ENCODE measurements at places on chromosomes 16 and 17. TPM values are rescaled to one million over a fixed set of nuclear protein-coding genes. Genes with fewer than 3 reads are reported as not detected.
A peak's percentile ranks its signal among the peaks of the same experiment; 100 is the strongest.

DNA sequence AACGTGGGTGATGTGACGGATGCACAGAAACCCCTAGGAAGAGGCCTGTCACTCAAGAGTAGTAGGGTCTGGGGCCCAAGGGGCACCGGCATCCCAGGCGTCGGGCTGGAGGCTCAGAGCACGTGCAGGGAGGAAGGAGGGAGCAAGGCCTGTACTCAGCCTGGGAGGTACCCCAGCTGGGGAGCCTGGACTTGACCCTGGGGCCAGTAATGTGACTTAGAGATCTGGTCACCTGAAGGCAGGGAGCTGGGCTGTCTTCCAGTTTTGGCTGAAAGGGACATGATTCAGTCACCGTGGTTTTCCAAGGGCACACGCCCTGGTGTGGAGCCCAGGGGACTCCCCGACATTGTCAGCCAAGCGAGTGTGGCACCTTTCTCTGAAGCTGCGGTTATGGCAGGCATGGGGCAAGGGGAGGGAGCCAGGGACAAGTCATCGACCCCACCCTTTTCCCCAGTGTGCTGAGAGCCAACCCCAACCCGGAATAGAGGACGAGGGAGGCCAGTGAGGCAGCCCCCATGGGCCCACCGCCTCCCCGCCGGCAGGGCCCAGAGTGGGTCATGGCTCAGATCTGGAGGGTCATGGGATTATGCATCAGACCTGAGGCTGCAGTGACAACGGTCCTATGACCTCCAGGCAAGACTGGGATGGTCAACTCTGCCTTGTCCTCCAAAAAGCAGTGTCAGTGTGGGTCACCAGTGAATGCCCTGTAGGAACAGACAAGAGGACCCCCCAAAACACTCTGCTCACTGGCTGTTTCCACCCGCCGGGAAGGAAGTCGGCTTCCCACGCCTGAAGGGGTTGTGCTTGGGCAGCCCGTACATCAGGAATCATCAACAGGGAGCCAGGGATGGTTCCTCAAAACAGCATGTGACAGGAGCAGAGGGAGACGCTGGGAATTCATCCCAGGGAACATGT, 41.9 kb downstream of the MEAK7 start:
- no peak for DNase-seq

- DNase-seq = no peak
Observed at GRCh38 chr17:15926039-15926740, 18.7 kb upstream of the ADORA2B start.

DNA sequence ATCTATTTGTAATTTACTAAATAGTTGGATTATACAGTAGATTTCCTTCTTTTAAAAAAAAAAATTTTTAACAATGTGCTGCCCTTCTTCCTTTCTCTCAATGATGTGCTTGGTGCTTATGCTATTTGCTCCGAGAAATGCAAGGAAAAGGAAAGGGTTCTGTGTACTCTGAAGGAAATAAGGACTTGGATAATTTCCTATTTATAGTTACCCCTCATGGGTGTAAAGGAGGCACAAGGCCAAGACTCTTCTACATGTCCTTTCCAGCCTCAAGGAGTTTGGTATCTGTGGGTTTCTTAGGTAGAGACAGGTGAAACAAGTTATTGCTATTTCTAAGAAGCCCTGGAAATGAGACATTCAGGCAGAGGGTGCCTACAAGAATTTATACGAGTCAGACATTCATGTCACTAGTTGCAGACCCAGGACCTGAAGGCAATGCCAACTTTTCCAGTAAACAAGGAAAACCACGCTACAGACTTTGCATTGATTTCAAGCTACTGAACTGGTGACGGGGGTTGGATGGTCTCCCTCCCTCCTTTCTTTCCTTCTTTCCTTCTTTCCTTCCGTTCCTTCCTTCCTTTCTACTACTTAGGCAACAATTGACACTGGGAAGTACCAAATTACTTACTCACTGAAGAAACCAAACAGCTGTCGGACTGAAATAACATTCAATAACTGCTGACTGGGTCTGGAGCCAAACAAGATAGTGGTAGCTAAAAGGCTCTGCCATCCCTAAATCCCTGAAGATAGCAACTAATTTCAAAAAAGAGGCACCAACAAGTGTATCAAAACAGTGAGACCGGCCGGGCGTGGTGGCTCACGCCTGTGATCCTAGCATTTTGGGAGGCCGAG, 33.8 kb upstream of the GHDC start:
- no peak for DNase-seq

- peak; percentile 89 for DNase-seq
Observed at GRCh38 chr16:81181013-81181720, 57.3 kb upstream of the BCO1 start.

GRCh38 chr17:6072157-6072556, 2.0 kb downstream of the WSCD1 start:
- no peak for DNase-seq

GRCh38 chr16:81076566-81077075, 417 bp downstream of the C16orf46 start:
- DNase-seq = peak; percentile 41

GRCh38 chr17:55990332-55991006, 162.8 kb upstream of the ANKFN1 start:
- no peak for DNase-seq

GRCh38 chr17:81741594-81742452, 29.7 kb downstream of the SLC25A10 start:
- DNase-seq = no peak

DNA sequence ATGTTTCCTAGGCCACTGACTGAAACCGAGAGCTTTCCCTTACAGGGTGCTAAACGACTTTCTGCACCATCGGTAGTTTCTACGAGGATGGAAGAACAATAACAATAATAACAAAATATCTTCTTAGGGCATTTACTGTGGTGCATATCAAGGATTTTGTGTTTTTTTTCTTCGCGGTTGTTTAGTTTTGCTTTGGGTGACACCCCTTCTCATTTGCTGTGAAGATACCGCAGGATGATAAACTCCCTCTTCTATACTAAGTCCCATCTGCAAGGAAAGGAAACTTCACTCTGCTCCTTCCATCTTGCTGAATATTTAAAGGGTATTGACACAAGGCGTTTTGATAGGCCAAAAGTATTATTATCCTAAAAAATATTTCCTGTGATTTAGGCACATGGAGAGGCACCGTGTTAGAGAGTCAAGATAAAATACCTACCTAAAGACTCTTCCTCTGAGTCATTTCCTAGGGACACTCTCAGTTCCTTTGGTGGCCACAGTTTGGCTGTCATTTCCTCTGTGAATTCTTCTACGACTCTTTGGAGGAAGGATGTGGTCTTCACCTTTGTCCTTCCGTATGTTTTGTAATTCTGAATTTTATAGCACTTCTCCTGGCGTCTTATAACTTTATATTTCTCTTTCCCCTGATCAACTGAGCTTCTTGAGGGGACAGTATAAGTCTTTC, 318.8 kb downstream of the CDH13 start:
- DNase-seq = no peak

DNA sequence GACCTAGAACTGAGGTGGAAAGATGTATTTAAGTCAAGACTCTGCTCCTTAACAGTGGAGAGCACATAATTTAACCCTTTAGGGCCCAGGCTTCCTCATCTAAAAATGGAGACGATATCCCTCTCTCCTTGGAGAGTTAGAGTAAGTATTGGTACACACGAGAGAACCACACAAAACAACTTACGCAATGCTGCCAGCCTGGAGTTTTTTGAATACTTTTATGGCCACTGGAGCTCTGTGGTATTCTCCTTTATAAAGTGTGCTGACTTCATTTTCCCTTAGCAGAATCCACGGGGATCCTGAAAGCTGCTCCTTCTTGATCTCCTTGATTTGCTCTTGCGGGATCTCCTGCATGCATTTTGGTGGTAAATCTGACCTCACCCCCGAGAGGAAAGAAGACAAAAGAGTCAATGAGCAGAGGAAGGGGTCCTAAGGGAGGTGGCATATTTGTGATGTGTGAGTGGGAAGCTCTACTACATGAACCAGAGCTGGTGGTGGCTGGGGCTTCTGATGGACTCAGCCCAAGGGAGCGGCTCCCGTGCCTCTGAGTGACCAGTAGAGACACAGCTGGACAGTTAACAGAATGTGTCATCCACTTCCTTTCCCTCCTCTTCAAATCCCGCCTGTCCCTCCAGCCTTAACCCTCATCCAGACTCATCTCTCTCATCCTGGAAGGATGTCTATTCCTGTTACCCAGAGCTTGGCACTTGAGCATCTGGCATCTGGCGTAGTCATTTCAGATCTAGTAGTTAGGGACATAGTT, 9.4 kb downstream of the MLKL start:
- no peak for DNase-seq

DNA sequence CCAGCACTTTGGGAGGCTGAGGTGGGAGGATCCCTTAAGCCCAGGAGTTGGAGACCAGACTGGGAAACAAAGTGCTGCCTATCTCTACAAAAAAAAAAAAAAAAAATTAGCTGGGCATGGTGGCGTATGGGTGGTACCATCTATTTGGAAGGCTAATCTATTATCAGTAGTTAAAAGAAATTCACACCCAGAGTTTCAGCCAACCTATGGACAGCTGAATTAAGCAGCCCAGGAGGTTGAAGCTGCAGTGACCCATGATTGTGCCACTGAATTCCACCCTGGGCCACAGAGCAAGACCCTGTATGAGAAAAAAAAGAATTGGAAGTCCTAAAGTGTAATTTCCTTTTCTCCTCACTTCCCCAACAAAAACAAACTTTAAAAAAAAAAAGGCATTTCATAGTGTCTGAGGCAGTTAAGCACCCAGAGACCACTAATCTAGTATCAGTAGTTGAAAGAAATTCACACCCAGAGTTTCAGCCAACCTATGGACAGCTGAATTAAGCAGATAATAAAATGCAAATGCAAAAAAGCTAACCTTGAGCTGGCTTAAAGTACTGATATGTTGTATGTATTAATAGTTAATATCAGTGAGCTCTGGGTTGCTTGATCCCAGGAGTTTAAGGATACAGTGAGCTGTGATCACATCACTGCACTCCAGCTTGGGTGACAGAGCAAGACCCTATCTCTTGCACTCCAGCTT, 18.1 kb downstream of the CLTC start:
- DNase-seq = no peak

DNA sequence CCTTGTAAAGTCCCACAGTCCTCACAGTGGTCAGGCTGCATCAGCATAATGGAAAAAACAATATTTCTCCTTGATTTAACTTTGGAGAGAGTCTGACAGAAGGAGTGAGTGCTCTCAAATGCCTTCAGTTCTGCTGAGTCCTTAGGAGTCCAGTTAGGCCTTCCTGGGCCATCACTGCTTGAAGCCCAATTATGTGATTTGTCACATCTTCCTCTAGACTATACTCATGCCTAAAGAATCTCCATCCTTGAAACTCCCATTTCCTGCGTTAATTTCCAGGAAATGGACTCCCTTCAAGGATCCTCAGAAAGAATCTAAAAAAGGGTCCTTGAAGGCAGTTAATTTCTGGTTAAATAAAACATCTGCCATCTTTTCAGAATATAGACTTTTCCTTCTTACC, 52.8 kb downstream of the SLFN5 start:
- DNase-seq = no peak

DNA sequence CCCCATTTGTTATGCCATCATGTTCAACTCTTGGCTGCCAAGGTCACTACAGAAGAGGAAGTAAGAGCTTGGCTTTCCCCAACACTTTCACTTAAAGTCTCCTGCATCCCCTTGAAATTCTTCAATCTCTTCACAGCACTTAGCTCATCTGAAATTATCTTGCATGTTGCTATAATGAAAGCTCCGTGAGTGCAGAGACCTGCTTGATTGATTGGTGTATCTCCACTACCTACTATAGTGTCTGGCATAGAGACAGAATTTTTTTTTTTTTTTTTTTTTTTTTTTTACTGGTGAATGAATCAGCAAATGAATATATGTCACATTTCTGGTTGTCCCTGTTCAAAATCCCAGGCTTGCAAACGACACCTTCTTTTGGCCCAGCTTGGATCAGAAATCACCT, 1.9 kb upstream of the SDR42E1 start:
- no peak for DNase-seq

DNA sequence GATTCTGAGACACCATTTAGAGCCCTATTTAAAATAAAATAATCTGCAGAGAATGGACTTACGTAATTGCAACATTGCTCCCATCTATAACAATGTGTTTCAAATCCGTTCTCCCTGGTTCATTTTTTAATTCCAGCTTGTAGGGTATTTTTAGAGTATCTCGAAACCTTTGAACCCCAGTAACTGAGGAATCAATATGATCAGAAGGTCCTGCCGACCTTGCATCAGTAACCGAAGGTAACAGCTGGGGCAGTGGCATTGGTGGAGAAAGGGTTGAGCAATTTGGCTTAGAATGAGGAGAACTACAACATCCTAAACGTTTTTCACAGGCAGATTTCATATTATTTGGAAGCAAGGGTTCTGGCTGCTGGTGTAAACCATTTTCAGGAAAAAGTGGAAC, 49.3 kb downstream of the N4BP1 start:
- no peak for DNase-seq

DNA sequence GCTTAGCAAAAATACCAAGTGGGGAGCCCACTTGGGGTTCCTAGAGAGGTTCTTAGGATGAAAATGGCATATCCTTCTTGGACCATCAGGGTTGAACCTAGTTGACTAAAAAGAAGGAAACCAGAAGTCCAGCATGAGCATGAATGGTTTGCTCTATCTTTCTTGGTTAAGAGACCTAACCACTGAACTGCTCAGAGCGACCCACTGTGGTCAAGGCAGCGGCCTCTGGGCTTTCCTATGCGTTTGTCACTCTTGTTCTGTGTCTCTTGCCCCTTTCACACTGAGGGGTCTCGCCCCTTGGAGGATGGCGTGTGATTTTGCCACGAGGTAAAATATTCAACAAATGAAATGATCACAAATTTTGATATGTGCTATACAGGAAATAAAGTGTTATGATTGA, 526 bp upstream of the BORCS6 start:
- no peak for DNase-seq

DNA sequence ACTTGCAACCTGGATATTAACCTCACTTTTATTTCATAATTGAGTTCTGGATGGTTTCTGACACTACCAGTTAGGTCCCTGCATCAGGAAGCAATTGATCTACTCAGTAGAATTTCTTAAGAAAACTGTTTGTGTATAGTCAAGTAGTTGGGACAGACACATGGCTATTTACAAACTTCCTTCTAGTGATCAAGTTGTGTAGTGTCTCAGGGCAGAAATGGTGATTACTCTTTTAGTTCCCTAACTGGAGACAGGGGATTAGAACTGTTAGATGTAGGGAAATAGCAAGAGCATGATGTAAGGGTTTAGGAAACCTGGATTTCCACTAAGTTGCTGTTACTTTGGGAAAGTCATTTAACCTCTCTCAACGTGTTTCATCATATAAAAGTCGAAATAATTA, 30.4 kb downstream of the TMEM100 start:
- no peak for DNase-seq

The MEIOC gene
- 0.36 TPM for polyA plus RNA-seq

The KRT13 gene
- not detected for polyA plus RNA-seq

The GNGT2 gene
- 0.16 TPM for polyA plus RNA-seq

The PYY gene
- not detected for polyA plus RNA-seq

The ITGAD gene
- not detected for polyA plus RNA-seq

The GCSH gene
- polyA plus RNA-seq = 16.1 TPM

The ANKFN1 gene
- polyA plus RNA-seq = 0.04 TPM

The MYO1D gene
- polyA plus RNA-seq = 1.1 TPM

The FLYWCH2 gene
- 37.5 TPM for polyA plus RNA-seq

The ASGR1 gene
- polyA plus RNA-seq = 1.5 TPM
